ENCODE measurements at places on chromosomes 5 and 9. TPM values are rescaled to one million over a fixed set of nuclear protein-coding genes. Genes with fewer than 3 reads are reported as not detected.

- no peak for DNase-seq
These were observed 58.3 kb upstream of the SEMA6A start for GRCh38 chr5:116632890-116633289.

Gene KDM3B
- total RNA-seq = 65.8 TPM

Gene HMGXB3
- total RNA-seq = 29.6 TPM

DNA sequence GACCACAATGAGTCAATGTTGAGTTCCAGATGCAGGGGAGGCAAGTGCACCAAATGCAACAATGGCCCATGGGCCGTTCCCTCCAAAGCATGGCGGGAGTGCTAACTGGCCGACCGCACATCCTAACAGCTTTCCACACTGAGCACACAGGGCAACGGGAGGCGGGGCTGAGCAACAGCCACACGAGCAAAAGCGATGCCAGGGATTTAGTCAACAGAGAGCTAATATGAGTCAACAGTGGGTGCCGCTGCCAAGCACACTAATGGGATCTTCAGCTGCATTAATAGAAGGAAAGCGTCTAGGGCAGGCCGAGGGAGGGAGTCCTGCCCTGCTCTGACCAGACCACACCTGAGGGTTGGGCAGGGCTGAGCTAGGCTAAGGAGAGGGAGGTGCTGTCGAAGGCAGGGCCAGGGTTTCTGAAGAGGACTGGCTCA, 4.6 kb downstream of the EPB41L4B start:
- DNase-seq = peak; percentile 90

Gene RASGRF2
- total RNA-seq = 4.3 TPM

GRCh38 chr9:69180670-69181069, 6.6 kb downstream of the TJP2 start:
- DNase-seq = peak; percentile 79
